ENCODE measurements at places on chromosomes 5 and 9. TPM values are rescaled to one million over a fixed set of nuclear protein-coding genes. Genes with fewer than 3 reads are reported as not detected.

GRCh38 chr9:98960409-98960808 lies 16.7 kb downstream of the COL15A1 start:
- no peak for DNase-seq

DNA sequence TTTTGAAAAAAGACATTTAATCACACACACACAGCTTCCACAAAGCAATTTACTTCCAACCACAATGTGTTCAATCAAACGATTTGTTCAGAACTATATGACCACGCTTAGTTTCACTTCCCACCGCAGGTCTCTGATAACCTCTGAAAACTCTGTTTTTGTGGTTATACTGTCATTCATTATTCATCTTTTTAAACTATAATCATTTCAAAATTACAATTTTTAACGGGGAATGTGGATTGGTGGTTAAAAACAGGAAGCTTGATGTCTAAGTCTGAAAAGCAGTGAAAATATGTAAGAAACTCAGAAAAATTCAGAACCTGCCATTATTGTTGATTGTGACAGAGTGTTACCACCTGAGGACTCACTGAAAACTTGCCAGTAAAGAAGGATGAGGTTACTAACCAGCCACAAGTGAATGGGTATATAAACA lies 12.7 kb upstream of the TMEM174 start:
- no peak for DNase-seq

DNA sequence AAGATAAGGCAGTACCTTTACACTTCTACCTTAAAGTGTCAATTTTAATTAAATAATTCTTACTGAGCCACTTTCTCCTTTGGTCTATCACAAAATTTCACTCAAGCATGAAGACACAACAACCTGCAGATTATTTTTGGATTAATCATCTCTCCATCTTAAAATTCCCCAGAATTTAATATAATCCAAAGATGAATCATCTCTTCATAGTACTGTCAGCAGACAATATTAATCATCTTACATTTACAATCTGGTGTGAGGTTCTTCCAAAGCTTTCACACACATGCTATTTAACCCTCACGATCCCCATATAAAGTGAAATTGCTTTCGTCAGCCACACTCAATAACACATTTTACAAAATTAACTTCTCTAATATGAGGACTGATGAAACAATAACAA lies 43.0 kb downstream of the LHFPL2 start:
- no peak for DNase-seq

DNA sequence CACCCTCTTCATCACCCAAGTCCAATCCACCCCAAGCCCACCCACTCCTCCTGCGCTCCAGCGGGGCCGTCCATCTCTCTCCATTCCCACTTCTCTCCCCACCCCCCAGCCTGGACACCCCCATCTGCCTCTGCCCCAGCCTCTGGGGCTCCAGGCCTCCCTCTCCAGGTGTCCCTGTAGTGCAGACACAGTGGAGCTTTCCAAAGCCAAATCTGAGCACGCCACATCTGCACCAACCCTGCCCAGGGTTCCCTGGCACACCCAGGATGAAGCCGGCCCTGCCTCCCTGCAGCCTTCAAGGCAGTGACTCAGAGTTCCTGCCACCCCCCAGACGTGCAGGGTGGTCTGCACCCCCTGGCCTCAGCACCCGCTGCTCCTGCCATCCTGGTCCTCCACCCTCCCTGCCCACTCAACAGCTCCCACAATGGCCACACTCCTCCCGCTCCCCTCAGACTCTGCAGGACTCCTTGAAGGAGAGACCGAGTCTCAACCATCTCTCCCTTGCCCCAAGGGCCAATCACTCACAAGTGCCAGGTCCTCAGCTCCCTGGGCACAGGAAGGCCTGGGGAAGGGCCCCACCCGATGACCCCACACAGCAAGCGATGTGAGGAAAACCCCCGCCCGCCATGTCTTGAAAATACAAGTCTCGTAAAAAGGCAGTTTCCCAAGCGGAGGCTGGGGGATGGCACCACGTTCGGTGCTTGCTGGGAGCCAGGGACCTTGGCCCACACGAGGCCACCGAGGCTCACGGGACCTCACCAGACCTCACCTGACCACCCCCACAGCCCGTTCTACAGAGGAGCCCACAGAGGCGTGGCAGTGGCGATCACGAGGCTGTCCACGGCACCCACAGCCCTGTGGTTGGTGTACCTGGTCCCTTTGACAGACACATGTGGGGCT lies 22.2 kb downstream of the VAV2 start:
- no peak for DNase-seq

Gene SCAI
- polyA plus RNA-seq = 9.5 TPM
